Renal pelvis (tissue), 12 donors: ENCODE measurements at places on chromosomes 7 and 10. TPM values are rescaled to one million over a fixed set of nuclear protein-coding genes. Genes with fewer than 3 reads are reported as not detected.

STEAP1 gene
- 14.0 TPM for polyA plus RNA-seq

RSPH10B2 gene
- 1.5 TPM for polyA plus RNA-seq

CHST3 gene
- 18.8 TPM for polyA plus RNA-seq

CUZD1 gene
- 2.2 TPM for polyA plus RNA-seq

HSPB1 gene
- polyA plus RNA-seq, result 262 TPM

COL17A1 gene
- polyA plus RNA-seq, result 0.30 TPM

MKX gene
- 0.28 TPM for polyA plus RNA-seq

LLCFC1 gene
- polyA plus RNA-seq, result 0.61 TPM

CASD1 gene
- polyA plus RNA-seq, result 46.9 TPM

DNA sequence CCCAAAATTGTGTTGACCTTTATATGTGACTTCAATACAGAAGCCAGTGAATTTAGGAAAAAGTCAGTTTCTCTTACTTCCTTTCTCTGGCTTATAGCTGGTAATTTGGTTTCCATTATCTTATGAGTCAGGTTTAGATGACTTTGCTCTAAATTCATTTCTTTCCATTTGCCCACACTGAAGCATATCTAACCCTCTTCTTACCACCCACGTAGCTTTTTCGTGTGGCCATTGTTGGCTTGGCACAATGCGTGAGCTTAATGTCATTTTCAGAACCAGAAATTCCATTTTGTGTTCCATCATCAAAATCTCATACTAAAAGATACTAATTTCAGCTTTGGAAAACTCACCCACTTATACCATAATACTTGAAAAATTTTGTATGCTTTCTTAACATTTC, 271.2 kb downstream of the INHBA start:
- no peak for DNase-seq

DNA sequence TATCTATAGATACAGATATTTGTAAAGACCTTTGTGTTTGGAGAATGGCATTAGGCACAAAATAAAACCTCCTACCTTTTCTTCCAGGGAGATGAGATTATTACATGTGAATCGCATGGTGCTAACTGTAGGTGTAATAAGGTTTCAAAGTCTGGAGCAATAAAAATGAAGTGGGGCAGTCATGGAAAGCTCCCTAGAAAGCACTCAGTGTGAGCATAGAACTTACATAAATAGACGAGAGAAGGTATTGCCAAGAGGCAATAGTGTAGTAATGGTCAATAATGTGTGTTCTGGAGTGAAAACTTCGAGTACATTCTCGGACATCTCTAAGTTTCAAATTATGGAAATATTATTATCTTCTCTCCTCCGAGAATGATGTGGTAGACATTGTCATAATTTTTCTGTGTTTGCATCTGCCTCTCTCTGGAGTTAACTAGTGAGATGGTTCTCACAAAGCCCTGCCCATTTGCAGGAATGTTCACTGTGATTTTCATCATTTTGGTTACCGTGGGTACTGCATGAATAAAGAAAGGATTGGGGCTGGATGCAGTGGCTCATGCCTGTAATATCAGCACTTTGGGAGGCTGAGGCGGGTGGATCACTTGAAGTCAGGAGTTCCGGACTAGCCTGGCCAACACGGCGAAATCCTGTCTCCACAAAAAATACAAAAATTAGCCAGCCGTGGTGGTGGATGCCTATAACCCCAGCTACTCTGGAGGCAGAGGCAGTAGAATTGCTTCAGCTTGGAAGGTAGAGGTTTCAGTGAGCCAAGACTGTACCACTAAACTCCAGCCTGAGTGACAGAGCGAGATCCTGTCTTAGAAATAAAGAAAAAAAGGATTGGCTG, 10.6 kb downstream of the VIM start:
- DNase-seq, result no peak

GRCh38 chr7:155974186-155974897, 162.1 kb upstream of the SHH start:
- no peak for DNase-seq

DNA sequence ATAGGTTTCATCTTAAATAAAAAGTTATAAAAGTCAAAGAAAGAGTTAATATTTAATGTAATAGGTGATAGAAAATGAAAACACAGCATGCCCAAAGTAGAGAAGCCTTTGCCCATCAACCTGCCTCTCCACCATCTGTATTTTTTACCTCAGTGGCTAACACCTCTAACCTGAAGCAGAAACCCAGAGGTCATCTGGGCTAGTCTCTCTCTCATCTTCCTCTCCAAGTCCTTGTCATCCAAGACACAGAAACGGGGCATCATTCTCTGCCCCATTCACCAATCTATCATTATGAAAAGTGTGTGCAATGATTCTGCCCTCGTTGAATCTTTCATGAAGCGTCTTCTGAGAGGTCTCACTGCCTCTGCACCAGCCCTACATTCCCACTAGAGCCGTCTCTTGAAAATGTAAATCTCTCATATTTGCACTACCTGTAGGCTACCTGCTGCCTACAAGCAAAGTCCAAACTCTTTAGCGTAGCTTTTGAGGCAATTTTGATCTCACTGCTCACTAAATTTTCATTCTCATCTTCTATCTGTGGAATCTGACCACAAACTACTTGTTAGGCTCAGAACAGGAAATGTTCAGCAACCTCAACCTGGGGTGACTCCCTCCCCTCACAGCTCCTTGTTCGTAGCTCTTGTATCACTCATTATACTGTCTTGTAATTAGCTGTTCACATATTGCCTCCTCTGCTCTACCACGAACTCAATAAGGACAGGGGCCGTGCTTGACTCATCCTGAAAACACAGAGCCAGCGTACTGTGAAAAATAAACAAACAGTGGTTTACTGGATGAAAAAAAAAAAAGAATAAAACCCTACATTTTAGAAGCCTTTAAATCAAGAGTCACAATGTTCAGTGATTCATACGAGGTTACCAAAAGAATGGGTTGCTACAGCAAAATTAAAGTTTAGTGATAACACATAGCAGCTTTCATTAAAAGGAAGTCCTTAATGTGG, 83.1 kb downstream of the CTNNA3 start:
- DNase-seq, result no peak

DNA sequence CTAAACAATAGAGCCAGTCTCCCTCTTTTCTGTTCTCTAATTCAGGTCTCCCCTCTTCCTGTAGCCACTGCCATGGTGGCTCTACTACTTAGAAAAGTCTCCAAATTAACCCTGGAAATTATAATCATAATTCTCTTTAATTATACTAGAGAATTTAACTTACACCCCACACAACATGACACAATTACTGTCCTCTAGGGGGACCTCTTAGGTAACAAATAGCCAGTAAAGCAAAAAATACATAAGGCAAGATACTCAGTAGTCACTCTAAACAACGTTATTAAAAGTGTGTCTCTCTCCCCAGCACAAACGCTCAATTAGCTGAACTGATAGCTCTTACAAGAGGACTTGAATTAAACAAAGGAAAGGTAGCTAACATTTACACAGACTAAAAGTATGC, 44.3 kb upstream of the ZNF107 start:
- DNase-seq, result no peak

- no peak for DNase-seq
Measured at GRCh38 chr7:4256286-4256685, 425.8 kb upstream of the FOXK1 start.

- DNase-seq, result no peak
Measured at GRCh38 chr7:103712991-103713778, 267.2 kb upstream of the SLC26A5 start.

GRCh38 chr10:49369216-49370162, 26.4 kb downstream of the DRGX start:
- no peak for DNase-seq

DNA sequence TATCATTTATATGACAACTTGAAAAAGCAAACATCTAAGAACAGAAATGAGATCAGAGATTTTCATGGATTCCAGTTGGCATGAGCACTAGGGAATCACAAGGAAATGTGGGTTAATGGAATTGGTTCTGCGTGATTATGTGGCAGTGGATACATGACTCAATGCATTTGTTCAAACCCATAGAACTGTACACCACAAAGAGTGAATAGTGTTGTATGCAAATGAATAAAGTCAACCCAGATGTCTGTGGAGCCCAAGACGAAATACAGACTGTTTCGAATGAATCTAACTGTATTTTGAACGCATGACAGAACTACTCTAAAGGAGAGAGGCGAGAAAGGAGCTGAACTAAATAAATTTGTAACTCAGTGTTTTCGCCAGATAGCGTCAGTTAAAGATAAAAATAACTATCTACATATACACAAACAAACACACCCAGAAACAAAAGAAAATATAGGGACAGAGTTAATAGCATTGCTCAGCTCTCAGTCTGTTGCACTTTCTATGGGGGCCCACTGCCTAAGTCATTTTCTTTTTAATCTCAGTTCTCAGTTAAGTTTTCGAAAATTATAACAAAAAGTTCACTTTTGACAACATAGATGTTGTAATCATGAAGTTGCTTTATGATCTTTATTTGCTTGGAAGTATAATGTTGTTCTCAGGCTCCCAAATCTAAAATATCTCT, 636.7 kb upstream of the SEMA3D start:
- no peak for DNase-seq

- no peak for DNase-seq
Measured at GRCh38 chr7:45048748-45049147, 40.0 kb downstream of the NACAD start.
